ENCODE measurements at places on chromosomes 1 and 21. TPM values are rescaled to one million over a fixed set of nuclear protein-coding genes. Genes with fewer than 3 reads are reported as not detected.

- no peak for DNase-seq
- no peaks in the 10 kb centered on the region for H3K36me3 ChIP-seq
- H3K4me1 ChIP-seq = peaks cover 24% of the 10 kb centered on the region
- H3K4me3 ChIP-seq = no peak overlapping the region
Measured at GRCh38 chr21:14600569-14601297, 54.6 kb upstream of the SAMSN1 start.

- DNase-seq = no peak
- H3K27me3 ChIP-seq = no peaks in the 10 kb centered on the region
Measured at GRCh38 chr1:35136780-35137179, 56.2 kb downstream of the SFPQ start.

DNA sequence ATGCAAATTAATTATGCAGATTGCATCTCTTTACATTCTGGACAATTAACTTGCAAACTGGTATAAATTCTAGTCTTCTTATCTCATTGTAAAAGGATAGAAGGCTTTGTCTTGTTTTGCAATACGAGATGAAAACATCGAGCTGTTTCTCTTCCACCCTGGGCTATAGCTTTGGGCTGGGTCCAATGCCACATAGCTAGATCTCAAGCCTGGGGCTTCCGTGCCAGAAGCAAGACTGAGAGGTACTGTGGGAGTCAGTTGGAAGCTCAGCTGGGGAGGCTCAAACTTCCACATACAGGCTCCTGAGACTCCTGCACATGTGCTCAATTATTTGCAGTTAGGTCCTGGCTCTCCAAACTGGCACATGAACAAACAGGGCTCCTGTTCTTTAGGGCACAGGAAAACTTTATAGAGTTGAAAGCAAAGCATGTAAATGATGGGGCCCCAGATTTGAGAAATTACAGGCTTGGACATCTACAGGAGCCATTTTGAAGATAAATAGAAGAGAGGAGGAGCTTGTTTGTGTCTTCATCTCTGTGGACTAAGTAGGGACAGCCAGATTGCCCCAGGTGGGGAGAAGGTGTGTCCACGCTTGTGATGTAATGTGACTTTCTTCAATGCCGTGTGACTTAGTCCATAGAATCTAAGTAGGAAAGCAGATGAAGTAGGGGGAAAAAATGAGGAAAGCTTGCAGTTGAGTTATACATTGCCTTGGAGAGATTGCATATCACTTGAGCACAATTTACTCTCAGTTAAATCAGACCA, 65.9 kb upstream of the SIPA1L2 start:
- H3K4me3 ChIP-seq = no peak overlapping the region
- DNase-seq = no peak
- H3K36me3 ChIP-seq = no peaks in the 10 kb centered on the region
- peaks cover 3% of the 10 kb centered on the region for H3K27me3 ChIP-seq
- no peak overlapping the region for H3K27ac ChIP-seq
- no peaks in the 10 kb centered on the region for H3K4me1 ChIP-seq

The CD58 gene
- 11.1 TPM for total RNA-seq

DNA sequence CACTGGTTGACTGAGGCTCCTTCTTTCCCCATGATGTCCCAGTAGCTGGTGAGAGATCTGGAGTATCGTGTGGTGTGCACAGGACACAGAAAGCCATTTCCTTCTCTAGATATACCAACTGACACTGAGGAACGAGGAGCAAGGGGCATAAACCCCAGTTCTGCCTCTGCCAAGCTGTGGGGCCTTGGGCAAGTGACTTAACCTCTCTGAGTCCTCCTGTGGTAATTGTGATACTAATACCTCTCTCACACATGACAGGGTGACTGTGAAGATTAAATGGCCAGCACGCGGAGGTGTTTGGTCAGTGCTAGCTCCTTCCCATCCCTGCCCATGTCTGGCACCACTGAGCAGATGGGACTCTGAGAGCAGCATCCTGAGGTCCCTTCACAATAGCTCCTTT, 26.3 kb upstream of the TCEA3 start:
- no peaks in the 10 kb centered on the region for H3K36me3 ChIP-seq
- no peak overlapping the region for H3K27ac ChIP-seq
- DNase-seq = no peak
- no peak overlapping the region for H3K4me3 ChIP-seq
